T-helper 17 cell (primary cell): ENCODE measurements at places on chromosomes 7 and 10. TPM values are rescaled to one million over a fixed set of nuclear protein-coding genes. Genes with fewer than 3 reads are reported as not detected.
A peak's percentile ranks its signal among the peaks of the same experiment; 100 is the strongest.

- no peaks in the 10 kb centered on the region for H3K27me3 ChIP-seq
- no peak overlapping the region for H3K4me3 ChIP-seq
- no peaks in the 10 kb centered on the region for H3K4me1 ChIP-seq
- no peak for DNase-seq
- no peak overlapping the region for H3K27ac ChIP-seq
- H3K36me3 ChIP-seq, result no peaks in the 10 kb centered on the region
Measured at GRCh38 chr7:126228356-126229061, 1024.2 kb downstream of the GRM8 start.

DNA sequence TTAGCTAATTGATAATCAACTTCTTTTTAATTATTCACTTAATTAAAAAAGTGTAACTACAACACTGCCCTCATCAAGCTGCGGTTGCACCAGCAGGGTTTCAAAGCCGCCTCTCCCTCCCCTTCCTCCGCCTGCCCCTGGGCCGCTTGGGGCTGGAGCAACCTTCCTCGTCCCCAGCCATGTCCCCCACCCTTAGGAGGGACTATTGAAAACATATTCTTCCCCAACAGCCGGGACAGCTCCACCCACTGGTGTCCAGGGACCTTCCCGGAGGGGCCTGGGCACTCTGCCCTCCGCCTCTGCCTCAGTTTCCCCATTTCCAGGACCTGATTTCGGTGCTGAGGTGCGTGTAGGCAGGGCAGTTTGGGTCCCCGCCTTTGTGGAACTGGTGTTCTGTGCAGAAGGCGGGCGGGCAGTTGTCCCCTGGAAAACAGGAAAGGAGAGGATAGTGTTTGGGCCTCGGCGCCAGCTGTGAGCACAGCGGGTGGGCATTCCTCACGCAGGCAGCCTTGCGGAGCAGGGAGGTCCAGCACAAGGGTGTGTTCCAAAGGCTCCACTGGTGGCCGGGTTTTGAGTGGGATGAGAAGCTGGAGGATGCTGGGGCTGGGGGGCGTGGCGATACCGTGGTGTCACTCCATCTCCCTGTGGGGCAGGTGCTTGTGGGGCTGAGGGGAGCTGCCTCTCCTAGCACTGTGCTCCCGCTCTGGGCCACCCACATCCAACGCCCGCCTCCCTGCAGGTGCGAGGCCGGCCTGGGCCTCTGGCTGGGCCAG, 15.7 kb downstream of the UNCX start:
- H3K27ac ChIP-seq, result peak overlapping the region; percentile 24
- H3K36me3 ChIP-seq, result peaks cover 6% of the 10 kb centered on the region
- peak overlapping the region; percentile 77 for H3K4me3 ChIP-seq
- H3K27me3 ChIP-seq, result peaks cover 69% of the 10 kb centered on the region
- H3K4me1 ChIP-seq, result peaks cover 10% of the 10 kb centered on the region
- no peak for DNase-seq

GRCh38 chr7:157944051-157944450, 607.2 kb downstream of the DNAJB6 start:
- no peak overlapping the region for H3K4me3 ChIP-seq
- peaks cover 39% of the 10 kb centered on the region for H3K27me3 ChIP-seq

DNA sequence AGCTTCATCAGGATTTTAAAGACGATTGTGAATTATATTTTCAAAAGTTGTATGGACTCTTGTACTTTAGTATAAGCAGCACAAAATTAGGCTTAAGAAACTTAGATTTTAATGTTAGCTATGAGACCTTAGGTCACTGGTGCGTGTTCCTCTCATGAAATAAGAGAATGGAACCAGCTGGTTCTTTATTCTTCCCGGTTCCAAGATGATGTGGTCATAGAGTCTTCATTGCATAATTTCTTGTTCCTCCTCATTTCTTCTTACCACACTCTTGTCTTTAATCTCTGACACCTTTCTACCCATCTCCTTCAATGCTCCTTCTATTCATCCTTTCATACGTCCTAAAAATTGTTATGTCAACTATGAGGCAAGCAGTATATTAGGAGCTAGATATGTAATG, 437.2 kb downstream of the AUTS2 start:
- H3K27ac ChIP-seq, result no peak overlapping the region
- no peaks in the 10 kb centered on the region for H3K27me3 ChIP-seq
- DNase-seq, result no peak
- H3K4me1 ChIP-seq, result no peaks in the 10 kb centered on the region
- no peak overlapping the region for H3K4me3 ChIP-seq

Gene LRRC4
- total RNA-seq, result 0.34 TPM

Gene GLUD1
- total RNA-seq, result 107 TPM
